ENCODE measurements at places on chromosomes 7 and 10. TPM values are rescaled to one million over a fixed set of nuclear protein-coding genes. Genes with fewer than 3 reads are reported as not detected.

The AUTS2 gene
- total RNA-seq = 5.3 TPM

The NANOS1 gene
- 0.61 TPM for total RNA-seq

The RBP3 gene
- total RNA-seq = not detected

The LLCFC1 gene
- total RNA-seq = not detected

The ANKRD22 gene
- not detected for total RNA-seq

The CCDC3 gene
- not detected for total RNA-seq

The CACUL1 gene
- total RNA-seq = 31.3 TPM

The MYH16 gene
- not detected for total RNA-seq

The GATA3 gene
- 53.3 TPM for total RNA-seq

The SH2D4B gene
- total RNA-seq = 0.13 TPM

The TYW1B gene
- 4.7 TPM for total RNA-seq

The CFAP46 gene
- 0.09 TPM for total RNA-seq

The CALML5 gene
- not detected for total RNA-seq

The CALHM3 gene
- total RNA-seq = not detected

The TCF7L2 gene
- total RNA-seq = 0.89 TPM

The GIMAP5 gene
- total RNA-seq = 63.9 TPM

The GIMAP4 gene
- 57.3 TPM for total RNA-seq

The CUX1 gene
- 23.2 TPM for total RNA-seq

The CDC14C gene
- not detected for total RNA-seq

The SPDYE3 gene
- total RNA-seq = not detected

The HOGA1 gene
- total RNA-seq = not detected

The ANXA8L1 gene
- total RNA-seq = not detected

The GNAT3 gene
- total RNA-seq = not detected

The PARD3 gene
- 0.46 TPM for total RNA-seq

The CTAGE8 gene
- total RNA-seq = 0.58 TPM

The AFAP1L2 gene
- 1.6 TPM for total RNA-seq

The ASZ1 gene
- total RNA-seq = not detected

The TAX1BP1 gene
- 80.8 TPM for total RNA-seq

The AGAP6 gene
- 14.8 TPM for total RNA-seq

The ADCYAP1R1 gene
- not detected for total RNA-seq

The ADRB1 gene
- total RNA-seq = 0.50 TPM

The SP8 gene
- total RNA-seq = not detected

The RBAK gene
- 9.6 TPM for total RNA-seq

The ANKRD61 gene
- total RNA-seq = not detected

The EBF3 gene
- total RNA-seq = not detected

Measured in CD8-positive, alpha-beta memory T cell (primary cell).